ENCODE measurements at places on chromosomes 2 and 18. TPM values are rescaled to one million over a fixed set of nuclear protein-coding genes. Genes with fewer than 3 reads are reported as not detected.

DNAJC5G gene
- total RNA-seq = not detected

- DNase-seq = no peak
Measured at GRCh38 chr2:163984986-163985385, 249.2 kb upstream of the FIGN start.

DNA sequence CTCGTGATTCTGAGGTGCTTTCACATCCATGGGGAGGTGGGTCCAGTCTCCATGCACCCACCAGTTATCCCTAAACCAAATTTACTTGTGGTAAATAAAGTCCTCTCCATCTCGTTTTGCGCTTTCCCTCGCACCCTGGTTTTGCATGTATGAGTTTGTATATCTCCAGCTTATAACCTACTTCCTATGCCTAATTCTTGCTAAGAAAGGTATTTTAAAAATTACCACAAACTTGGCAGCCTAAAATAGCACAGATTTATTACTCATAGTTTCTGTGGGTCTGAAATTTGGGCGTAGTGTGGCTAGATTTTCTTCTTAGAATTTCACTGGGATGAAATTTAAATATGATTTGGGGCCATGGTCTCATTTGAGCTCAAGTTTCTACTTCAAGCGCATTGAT is 511.5 kb downstream of the NYAP2 start:
- no peak for DNase-seq

DNA sequence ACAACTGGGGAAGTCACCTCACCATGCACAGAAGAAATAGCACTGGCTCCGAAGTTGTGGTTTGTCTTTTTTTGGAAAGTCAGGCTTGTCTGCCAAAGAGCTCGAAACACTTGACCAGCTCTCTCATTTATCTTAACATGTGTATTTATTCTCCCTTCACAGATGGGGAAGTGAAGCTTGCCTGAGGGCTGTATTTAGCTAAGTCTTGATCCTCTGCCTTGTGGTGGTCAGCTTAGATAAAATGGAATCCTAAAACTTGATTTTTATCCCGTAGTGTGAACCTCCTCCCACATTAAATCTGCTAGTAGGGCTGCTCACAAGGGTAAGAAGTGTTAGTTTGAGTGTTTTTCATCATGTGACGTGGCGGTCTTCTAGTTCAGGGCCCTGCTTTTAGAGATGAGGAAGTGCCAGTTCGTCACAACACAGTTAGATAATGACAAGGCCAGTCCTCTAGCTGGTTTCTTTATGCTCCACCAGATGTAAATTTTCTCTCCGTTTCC is 89.7 kb downstream of the TMEM247 start:
- DNase-seq = no peak

- no peak for DNase-seq
Measured at GRCh38 chr2:181847198-181847556, 44.4 kb upstream of the ITPRID2 start.

Data from Calu3 (cell line).